Stomach (tissue), 19 donors: ENCODE measurements at places on chromosomes 5 and 9. TPM values are rescaled to one million over a fixed set of nuclear protein-coding genes. Genes with fewer than 3 reads are reported as not detected.

The C9orf50 gene
- not detected for total RNA-seq

The HMCN2 gene
- 9.9 TPM for total RNA-seq

The NRARP gene
- 28.6 TPM for total RNA-seq

The ARHGEF28 gene
- total RNA-seq: 130 TPM

The DNAJA1 gene
- total RNA-seq: 16.8 TPM

The OBP2B gene
- not detected for total RNA-seq

The DDX4 gene
- not detected for total RNA-seq

The ARAP3 gene
- 3.6 TPM for total RNA-seq

The SLC34A3 gene
- not detected for total RNA-seq

The KCNN2 gene
- 0.43 TPM for total RNA-seq

The PCDH1 gene
- total RNA-seq: 96.9 TPM

The SLC12A7 gene
- 23.9 TPM for total RNA-seq

The LHX6 gene
- total RNA-seq: 0.29 TPM

The HAVCR2 gene
- total RNA-seq: not detected

The SLC23A1 gene
- total RNA-seq: 0.37 TPM

The DNAH5 gene
- 2.3 TPM for total RNA-seq

The HSD17B4 gene
- total RNA-seq: 161 TPM

The TAF1L gene
- not detected for total RNA-seq

The ZFP62 gene
- total RNA-seq: 16.5 TPM

The DDX41 gene
- total RNA-seq: 263 TPM

The GPRIN1 gene
- total RNA-seq: not detected

The CMYA5 gene
- 6.4 TPM for total RNA-seq

The PCDHGB6 gene
- total RNA-seq: not detected

The CARD9 gene
- 8.2 TPM for total RNA-seq

The TLX3 gene
- total RNA-seq: not detected

The PCDHB7 gene
- 1.8 TPM for total RNA-seq

The CDH6 gene
- 0.29 TPM for total RNA-seq

The ANKRD18B gene
- total RNA-seq: not detected

The IL9 gene
- not detected for total RNA-seq

The ASTN2 gene
- total RNA-seq: 4.2 TPM

The FOXD4L5 gene
- not detected for total RNA-seq

The ZNF454 gene
- total RNA-seq: 5.3 TPM

The ECM2 gene
- total RNA-seq: 1.2 TPM

The CER1 gene
- not detected for total RNA-seq

The ZNF782 gene
- 32.7 TPM for total RNA-seq

The SLC27A6 gene
- 2.3 TPM for total RNA-seq

The DNAI1 gene
- not detected for total RNA-seq

The SPINK13 gene
- total RNA-seq: 1.5 TPM

The ABLIM3 gene
- 17.1 TPM for total RNA-seq

The PCA3 gene
- total RNA-seq: 0.73 TPM

The JAKMIP2 gene
- total RNA-seq: 2.7 TPM

The SEC61B gene
- total RNA-seq: 73.8 TPM

The TMOD1 gene
- total RNA-seq: 34.8 TPM

The SMIM33 gene
- total RNA-seq: not detected

The GFI1B gene
- not detected for total RNA-seq

The DNAJC18 gene
- total RNA-seq: 0.89 TPM

The PCDHA1 gene
- not detected for total RNA-seq

The CENPP gene
- total RNA-seq: 3.5 TPM
